ENCODE measurements at places on chromosomes 16 and 17. TPM values are rescaled to one million over a fixed set of nuclear protein-coding genes. Genes with fewer than 3 reads are reported as not detected.

DNA sequence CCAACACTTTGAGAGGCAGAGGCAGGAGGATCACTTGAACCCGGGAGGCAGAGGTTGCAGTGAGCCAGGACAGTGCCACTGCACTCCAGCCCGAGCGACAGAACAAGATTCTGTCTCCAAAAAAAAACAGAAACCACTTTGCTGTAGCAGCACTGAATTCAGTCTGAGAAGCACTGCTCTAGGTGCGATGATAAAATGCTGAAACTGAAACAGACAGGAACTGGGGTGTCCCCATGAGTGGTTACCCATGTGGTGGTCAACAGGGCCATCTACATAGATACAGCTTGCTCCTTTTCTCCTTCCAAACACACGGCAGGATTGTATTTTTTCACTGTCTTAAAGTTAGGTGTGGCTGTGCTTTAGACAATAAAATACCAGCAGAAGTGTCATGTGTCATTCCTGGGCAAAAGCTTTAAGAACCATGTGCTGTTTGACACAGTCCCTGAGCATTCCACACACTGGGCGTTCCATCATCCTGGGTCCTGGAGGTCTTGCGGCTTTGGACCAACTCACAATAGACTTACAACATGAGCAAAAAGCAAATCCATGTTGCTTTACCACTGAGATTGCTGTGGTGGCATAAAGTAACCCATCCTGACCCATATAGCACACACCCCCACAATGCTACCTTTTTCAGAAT, 11.5 kb downstream of the GAS7 start:
- DNase-seq = no peak
- no peaks in the 10 kb centered on the region for H3K27me3 ChIP-seq
- H3K4me1 ChIP-seq = peaks cover 16% of the 10 kb centered on the region
- no peak overlapping the region for H3K27ac ChIP-seq
- no peaks in the 10 kb centered on the region for H3K36me3 ChIP-seq

GRCh38 chr17:77875881-77876509, 82.5 kb upstream of the TNRC6C start:
- peak; percentile 63 for DNase-seq
- no peaks in the 10 kb centered on the region for H3K36me3 ChIP-seq
- H3K27ac ChIP-seq = no peak overlapping the region
- no peak overlapping the region for H3K4me3 ChIP-seq
- peaks cover 11% of the 10 kb centered on the region for H3K4me1 ChIP-seq

- peaks cover 7% of the 10 kb centered on the region for H3K4me1 ChIP-seq
- H3K27ac ChIP-seq = no peak overlapping the region
- no peaks in the 10 kb centered on the region for H3K36me3 ChIP-seq
- no peak for DNase-seq
Measured at GRCh38 chr17:66354472-66354871, 52.1 kb downstream of the PRKCA start.

DNA sequence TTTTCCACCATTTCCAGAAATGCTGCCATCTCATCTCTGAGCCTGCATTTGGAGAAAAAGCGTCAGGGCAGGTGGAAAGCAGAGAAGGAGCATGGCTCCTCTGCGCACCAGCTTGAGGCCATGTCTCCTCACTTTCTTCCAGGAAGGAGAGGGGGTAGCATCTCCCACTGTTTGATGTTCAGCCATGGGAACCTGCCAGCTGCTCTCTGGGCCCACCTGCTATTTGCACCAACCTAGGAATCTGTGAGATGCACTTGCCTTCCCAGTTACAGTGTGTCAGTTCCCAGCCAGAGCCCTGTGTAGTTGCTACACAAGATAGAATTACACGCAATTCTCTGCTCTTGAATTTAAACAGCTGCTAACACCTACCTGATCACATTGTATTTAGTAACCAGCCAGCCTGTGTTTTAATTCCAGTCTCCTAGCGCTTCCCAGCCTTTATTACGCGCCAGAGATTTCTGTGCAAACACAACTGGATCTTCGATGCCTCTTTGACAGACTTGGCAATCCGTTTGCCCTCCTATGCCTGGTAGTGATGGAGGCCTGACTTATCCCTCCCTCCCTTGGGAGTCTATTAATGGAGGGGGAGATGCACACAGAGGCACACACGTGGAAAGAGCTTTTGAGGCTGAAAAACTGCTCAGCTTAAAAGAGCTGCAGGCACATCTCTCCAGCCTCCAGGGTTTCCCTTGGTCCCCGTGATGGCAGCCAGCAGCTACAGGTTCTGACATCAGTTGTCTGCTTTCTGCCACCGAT, 98.1 kb upstream of the SEC14L1 start:
- H3K4me1 ChIP-seq = peaks cover 4% of the 10 kb centered on the region
- H3K27ac ChIP-seq = no peak overlapping the region
- H3K36me3 ChIP-seq = no peaks in the 10 kb centered on the region
- H3K4me3 ChIP-seq = no peak overlapping the region
- no peak for DNase-seq

GRCh38 chr17:45341533-45342158, 24.8 kb upstream of the MAP3K14 start:
- H3K27me3 ChIP-seq = no peaks in the 10 kb centered on the region
- no peaks in the 10 kb centered on the region for H3K36me3 ChIP-seq
- H3K4me3 ChIP-seq = no peak overlapping the region
- no peak overlapping the region for H3K27ac ChIP-seq
- DNase-seq = no peak

The PYDC1 gene
- not detected for total RNA-seq

The HCRT gene
- total RNA-seq = not detected
